ENCODE measurements at places on chromosomes 2 and 18.

DNA sequence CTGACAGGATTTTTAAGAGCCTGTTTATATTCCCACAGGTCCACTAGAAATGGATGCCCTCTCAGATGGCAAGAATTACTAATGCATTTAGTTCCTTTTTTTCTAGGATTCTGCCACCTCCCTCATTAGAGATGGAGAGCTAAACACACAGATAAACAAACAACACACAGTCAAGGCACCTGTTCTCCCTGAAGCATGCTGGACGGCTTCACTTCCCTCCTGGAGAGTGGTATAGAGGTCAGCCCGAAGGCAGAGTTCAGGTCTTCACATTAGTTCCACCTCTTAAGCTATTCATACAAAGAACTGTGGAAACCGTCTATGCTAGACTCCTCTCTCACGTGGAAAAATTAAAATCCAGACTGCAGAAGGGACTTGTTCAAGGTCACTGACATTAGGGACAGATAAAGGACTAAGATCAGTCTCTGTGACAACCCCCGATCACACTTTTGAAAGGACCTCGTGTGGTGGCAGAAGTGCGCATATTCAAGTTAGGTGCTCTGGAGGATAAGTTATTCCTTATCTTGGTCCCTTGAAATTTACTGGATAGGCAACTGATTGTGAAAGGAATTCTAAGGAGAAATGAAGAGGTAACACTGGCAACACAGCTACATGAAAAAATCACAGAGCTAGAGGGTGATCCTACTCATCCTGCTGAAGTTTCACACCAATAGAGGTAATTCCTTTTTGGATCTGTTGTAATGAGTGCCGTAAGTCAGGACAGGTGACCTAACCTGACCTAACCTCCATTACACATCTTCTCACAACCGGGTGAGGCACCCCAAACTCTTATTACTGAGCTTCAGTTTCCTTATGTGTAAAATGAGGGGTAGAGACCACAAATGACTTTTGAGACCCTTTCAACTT lies 75.1 kb downstream of the SPRED2 start:
- no peak for DNase-seq

DNA sequence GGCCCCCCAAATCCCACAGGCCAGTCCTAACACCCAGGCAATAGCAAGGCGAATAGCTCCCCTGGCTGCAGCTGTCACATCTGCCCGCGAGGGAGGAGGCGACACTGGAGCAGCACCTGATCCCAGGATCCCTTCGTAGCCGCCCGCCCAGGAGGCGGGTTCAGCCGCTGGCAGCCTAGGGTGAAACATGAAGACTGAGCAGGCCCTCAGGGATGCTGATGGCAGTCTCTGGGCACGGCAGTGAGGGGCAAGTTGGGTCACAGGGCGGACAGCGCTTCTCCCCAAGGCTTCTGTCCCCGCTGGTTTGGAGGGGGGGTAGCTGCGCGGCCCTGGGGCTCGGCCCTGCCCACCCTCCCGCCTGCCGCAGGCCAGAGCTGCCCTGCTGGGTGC lies 1.9 kb downstream of the DNMT3A start:
- DNase-seq = no peak

DNA sequence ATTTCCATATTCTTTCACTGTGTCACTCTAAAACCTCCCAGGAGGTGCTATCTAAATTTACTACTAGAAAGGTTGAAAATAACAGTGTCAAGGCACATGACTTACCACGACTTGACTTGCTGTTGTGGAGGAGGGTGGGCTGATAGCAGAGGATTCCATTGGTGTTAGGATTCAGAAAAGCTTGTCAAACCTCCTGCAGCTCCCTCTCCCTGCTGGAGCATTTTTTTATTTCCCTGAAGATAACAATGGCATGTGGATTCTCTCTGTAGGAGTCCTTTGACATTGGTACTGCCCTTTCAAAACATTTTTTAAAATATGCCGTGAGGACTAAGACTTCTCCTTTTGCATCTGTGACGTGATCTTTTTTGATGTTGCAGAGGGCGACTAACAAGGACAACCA lies 696.9 kb upstream of the GYPC start:
- DNase-seq = no peak

GRCh38 chr2:3246928-3247714 lies 130.5 kb downstream of the EIPR1 start:
- DNase-seq = no peak

DNA sequence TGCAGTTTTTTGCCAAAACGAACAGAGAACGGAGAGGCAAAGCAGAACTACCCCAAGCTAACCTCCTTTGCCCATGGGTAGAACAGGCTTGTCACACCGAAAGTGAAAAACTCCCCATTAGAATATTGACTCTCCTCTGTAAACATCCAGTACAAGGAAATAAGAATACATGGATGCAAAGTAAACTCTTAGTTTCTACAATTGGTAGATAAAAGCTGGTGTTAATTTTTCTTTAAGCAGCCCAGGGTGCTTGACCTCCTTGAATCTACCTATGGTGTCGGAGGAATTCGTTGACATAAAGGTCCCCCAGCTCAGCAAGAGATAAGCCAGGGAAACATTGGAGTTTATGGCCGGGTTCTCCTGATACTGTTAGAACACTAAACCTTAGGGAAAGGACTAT lies 48.4 kb upstream of the DSG1 start:
- DNase-seq = no peak

DNA sequence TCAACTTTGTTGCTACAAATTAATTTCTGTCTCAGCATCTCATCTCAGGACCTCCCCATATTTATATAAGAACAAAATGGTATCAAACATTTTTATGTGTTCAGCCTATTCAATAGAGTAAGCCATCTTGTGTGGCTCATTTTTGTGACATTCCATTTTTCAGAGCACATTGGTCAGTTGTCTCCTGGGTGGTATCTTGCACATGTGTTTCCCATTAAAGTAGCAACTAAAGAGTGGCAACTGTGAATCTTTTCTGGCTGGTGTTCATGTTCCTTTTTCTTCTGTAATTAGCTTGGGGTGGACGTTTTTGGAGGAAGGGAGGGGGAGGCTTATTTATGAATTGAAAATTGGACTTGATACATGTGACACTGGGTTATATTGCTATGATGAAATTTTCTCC lies 45.4 kb upstream of the EFEMP1 start:
- DNase-seq = no peak

DNA sequence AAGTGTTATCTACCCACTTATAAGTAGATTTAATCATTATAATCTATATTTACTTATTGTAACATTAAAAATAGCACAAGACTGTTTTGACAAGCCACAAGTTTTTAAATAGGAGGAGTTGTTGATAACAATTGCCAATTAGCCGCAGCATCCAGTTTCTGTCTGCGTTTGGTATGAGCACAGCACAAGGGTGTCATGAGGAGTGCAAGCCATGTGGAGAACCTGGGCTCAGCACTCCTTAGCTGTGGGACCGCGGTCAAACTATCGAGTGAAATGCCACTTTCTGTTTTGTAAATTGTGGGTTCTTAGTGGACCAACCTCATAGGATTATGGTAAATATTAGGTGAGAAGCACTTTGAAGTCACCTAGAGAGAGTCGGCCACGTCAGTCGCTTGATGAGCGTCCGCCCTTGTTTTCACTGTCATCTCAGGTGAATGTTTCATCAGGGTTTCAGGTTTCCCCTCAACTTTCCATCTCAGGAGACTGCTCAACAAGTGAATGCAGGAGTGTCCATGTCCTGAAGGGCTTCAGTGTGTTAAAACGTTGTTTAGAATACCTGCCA lies 294.5 kb downstream of the ZNF407 start:
- DNase-seq = no peak

GRCh38 chr2:15782009-15782751 lies 158.2 kb upstream of the MYCN start:
- DNase-seq = no peak

- no peak for DNase-seq
Measured at GRCh38 chr18:67279988-67280387, 236.5 kb downstream of the DSEL start.

DNA sequence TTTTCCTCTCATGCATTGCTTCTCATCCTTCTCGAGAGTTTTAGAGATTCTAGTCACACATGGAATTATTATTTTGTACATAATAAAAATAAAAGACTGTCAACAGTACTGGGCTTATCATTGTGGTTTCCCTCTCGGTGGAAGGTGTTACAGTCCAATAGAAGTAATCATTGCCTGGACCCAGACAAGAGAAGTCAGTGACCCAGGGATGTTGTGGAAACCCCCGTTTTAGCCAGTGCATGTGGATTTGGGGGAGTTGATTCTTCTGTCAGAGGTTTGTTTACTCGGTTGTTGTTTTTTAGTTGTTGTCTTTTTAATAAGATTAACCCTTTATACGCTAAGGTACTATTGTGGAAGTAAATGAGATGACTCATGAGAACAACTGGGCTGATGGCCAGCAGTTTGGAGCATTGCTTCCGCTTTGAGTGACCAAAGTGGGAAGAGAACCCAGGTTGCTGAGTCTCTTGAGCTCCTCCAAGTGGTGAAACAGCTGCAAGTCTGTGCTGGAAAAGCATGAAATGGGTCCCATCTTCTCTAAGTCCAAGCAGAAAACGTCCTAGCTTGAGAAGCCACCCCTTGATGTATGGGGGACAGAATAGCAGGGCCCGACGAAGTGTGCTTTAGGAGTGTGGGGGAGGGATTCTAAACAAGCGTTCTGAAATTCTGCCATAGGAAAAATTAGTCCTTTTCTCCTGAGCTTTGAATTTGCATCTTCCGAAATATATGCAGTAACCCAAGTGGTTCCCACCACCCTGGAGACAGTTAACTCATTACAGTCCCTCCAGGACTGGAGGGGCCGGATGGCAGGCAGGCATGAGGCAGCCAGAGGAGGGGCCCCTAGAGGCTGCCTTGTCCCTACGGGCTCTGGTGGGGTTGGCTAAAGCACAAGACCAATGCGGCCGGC lies 61.8 kb upstream of the GPR45 start:
- peak; percentile 78 for DNase-seq

DNA sequence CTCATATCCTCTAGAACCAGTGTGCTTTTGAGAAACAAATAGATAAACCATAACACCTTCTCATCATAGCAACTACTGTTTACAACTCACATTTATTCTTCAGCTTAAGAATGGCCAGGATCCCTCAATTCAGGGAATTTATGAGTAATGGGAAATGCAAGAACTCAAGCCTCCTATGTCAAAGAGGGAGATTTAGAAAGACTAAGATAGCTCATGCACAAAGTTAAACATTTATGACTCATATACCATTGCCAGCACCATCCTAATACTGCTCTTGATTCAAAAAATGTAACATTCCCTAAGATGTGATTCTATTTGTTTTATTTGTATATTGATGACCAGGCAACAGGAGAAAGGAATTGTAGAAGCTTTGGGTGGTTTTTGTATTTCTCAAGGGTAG lies 172.8 kb downstream of the CYP26B1 start:
- DNase-seq = no peak

DNA sequence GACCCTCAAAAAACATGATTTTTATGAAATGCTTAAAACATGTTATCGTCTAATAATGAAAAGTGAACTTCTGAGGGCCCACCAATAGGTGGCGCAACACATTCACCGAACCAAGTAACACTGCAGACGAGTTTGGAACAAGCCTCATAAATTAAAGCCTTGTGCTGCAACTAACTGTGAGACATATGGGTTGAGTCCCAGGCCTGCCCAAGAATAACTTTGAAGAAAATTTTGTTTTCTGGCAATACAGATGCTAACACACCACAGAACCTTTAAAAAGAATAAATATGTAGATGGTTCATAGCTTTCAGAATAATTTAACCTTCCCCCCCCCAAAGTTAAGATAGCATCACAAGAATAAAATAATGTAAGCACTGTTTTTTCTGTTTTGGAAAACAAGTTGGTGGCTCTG lies 285.9 kb downstream of the RNF144A start:
- DNase-seq = peak; percentile 64

DNA sequence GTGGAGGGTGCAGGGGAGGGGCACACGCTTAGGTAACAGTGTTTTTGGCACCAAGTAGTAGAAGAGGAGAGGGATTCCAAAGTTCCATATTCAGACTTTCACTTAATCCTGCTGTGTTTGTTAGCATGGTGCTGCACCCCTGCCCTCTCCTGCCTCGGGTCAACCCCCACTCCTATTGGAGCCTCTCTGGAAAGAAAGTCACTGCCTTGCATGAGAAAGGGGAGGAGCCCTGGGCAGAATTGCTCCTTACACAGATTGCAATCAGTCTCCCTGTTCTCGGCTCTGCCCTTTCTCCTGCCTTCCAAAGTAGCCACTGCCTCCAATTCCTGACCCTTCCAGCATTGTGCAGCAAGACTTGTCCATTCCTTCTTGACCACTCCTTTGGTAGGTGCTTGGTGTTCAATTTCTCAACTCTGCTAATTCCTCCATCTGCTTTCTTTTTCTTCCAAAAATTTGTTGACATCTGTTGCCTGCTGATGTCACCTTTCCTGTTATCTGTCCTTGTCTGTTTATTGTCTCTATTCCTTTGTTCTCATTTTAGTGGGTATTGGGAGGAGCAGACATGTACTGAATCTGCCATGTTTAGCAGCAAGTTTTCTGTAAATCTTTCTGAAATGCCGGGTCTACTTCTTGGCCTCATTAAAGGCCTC lies 225.4 kb downstream of the LOXHD1 start:
- DNase-seq = no peak

All from hematopoietic multipotent progenitor cell treated with erythropoietin and hydrocortisone succinate and interleukin-3 and kit ligand, for 8 days (in vitro differentiated cells).